Skin of body (tissue), 3 donors: ENCODE measurements at places on chromosomes 3 and 15. TPM values are rescaled to one million over a fixed set of nuclear protein-coding genes. Genes with fewer than 3 reads are reported as not detected.

GHRL gene
- not detected for total RNA-seq

GRCh38 chr3:147493666-147494065 lies 84.5 kb downstream of the ZIC1 start:
- DNase-seq: no peak

DNA sequence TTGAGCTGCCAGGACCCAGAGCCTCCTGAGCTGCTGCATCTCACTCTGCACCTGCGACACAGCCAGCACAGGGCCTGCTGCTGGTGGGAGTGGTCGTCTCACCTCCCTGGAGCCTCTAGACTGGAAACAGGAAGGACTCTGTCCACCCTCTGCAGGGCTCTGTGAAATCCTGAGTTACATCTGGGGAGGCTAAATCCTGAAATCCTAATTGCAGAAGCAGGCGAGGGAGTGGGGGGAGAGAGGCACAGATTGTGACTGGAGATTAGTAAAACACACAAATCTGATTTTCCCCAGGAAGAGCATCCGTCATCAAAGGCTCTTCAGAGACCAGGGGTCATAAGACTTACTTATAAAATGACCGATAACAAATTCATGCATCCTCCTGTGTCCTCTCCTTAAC lies 31.6 kb upstream of the GABRG3 start:
- DNase-seq: no peak

DNA sequence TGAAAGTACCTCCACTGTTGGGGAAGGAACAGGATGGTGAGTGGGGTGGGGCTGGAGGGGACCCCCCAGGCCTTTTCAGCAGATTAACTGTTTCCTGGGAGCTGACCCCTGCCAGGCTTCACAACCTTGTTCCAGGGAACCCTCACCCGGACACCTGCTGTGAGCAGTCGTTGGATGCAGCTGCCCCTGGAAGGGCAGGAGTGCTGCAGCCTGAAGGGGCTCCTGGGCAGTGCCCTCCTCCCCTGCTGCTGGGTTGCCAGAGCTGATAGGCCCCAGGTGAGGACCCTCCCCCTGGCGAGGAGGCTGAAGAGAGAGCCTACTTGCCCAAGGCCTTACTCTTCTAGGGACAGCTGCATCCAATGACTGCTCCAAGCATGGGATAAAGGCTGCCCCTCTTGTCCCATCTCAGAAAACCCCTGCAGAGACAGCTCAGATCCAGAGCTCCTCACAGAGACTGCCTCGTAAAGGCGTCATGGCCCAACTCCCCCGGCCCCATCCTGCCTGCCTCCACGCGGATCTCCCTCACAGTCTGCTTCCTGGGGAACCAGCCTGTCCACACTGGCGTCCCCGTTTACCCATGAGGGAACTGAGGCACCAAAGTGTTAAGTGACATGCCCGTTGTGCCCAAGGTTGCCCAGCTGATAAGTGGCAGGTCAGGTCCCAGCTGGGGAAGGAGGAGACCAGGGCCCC lies 193.4 kb upstream of the LINGO1 start:
- DNase-seq: no peak

DNA sequence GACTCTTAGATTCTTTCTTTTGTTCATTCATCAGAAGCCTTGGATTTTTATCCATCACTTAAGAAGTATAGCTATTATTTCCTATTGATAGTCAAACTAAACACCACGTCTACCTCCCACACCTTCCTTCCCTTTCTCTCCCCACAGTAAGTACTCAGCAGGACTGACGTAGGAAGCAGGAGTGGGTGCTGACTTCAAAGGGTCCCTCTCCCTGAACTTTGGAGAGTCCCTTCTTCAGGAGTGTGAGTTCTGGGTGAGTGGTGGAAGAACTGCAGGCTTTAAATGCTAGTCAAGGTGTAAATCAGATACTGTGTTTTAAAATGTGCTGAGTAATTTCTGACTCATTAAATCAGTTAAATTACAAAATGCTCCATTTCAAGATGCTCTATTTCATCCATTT lies 126.5 kb upstream of the BFSP2 start:
- DNase-seq: no peak

RRP9 gene
- 9.8 TPM for total RNA-seq

GANC gene
- 20.7 TPM for total RNA-seq

DNA sequence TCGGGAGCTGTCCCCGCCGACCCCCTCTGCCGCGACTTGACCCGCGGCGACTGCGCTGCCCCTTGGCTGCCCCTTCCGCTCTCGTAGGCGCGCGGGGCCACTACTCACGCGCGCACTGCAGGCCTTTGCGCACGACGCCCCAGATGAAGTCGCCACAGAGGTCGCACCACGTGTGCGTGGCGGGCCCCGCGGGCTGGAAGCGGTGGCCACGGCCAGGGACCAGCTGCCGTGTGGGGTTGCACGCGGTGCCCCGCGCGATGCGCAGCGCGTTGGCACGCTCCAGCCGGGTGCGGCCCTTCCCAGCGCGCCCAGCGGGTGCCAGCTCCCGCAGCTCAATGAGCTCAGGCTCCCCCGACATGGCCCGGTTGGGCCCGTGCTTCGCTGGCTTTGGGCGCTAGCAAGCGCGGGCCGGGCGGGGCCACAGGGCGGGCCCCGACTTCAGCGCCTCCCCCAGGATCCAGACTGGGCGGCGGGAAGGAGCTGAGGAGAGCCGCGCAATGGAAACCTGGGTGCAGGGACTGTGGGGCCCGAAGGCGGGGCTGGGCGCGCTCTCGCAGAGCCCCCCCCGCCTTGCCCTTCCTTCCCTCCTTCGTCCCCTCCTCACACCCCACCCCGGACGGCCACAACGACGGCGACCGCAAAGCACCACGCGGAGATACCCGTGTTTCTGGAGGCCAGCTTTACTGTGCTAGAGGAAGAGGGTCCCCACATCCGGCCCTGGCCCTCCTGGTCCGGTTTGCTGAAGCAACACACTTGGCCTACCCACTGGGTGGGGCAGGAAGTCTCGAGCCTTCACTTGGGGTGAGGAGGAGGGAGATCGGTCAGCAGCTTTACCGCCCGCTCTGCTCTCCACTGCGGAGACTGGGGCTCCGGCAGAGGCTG lies at the start of gene RASSF1:
Gene RASSF1 (minus strand): TSS at position 389 of the 882 bp plus-strand sequence. CDS start 31 bp downstream, at position 358.
- DNase-seq: peak; percentile 77

GRCh38 chr3:160746976-160747375 lies 9.1 kb upstream of the PPM1L start:
- no peak for DNase-seq

DNA sequence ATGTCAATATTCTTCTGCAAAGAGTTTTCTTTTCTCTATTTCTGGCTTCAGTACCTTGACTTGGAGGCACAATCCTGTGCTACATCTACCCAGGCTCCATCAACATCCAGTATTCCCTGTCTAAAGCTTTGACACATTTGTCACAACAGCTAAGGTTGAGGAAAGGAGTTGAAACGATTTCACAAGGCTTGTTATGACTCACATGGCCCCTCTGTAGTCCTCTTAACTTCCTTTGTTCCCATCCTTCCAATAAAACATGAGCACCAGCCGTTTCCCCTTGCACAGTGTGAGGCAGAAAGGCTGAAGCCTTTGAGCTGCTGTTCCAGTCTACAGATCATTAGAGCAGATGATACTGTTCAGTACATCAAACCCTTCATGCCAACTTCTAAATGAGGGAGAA lies 163.0 kb upstream of the TMCO5A start:
- no peak for DNase-seq

- DNase-seq: no peak
Observed at GRCh38 chr3:102537123-102537522, 102.3 kb downstream of the ZPLD1 start.

GRCh38 chr3:18786650-18787323 lies 361.5 kb upstream of the KCNH8 start:
- no peak for DNase-seq

RETNLB gene
- total RNA-seq: not detected

GRCh38 chr3:27500035-27500434 lies 15.9 kb upstream of the SLC4A7 start:
- DNase-seq: no peak

- no peak for DNase-seq
Observed at GRCh38 chr3:122594025-122594424, 16.6 kb downstream of the PARP15 start.

- DNase-seq: no peak
Observed at GRCh38 chr3:69755795-69756194, 16.5 kb downstream of the MITF start.

SLC41A3 gene
- 26.1 TPM for total RNA-seq

TEX264 gene
- total RNA-seq: 19.5 TPM

DNA sequence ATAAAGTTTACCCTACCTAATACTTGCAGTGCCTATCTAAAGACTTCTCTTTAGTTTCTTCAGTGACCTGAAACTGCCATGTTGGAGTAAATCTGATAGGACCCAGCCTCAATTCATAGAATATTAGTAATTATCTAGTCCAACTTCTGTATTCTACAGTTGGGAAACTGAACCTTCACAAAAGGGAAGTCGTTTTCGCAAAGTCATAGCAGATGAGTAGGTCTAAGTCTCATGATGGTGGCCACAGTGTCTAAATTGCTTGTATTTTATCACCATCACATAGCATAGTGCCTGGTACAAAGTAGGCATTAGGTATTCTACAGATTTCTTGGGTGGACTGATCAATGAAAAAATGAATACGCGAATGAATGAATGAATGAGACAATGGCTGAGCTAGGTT lies 8.4 kb downstream of the GMNC start:
- DNase-seq: no peak

BNC1 gene
- 9.2 TPM for total RNA-seq

WDR76 gene
- total RNA-seq: 8.7 TPM

CCR3 gene
- total RNA-seq: 0.49 TPM

DNA sequence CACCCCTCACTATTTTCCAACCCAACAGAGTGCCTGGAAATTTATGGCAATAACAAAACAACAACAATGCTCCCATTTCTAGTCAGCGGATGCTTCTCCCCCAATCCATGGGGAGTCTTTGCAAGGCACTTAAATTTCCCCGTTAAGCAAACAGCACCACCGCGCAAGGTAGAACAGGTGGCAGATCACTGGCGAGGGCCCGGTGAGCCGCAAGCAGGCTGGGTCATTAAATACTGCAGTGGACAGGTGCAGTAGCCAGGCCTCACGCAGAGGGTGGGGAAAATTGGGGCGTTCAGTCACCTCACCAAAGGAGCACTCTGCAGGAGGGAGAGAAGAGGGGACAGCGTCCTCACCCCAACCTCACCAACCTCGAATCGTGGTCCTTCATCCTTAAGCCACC lies 147.5 kb downstream of the NTRK3 start:
- no peak for DNase-seq
